ENCODE measurements at places on chromosomes 12 and 14. TPM values are rescaled to one million over a fixed set of nuclear protein-coding genes. Genes with fewer than 3 reads are reported as not detected.

Gene SLC38A4
- not detected for total RNA-seq

Gene KRT72
- total RNA-seq: not detected

Gene IRAK3
- total RNA-seq: 2.7 TPM

Gene POTEM
- total RNA-seq: not detected

All from dorsolateral prefrontal cortex (tissue), 122 donors.